Left ventricle myocardium superior (tissue), 1 donor: ENCODE measurements at places on chromosomes 1 and 21. TPM values are rescaled to one million over a fixed set of nuclear protein-coding genes. Genes with fewer than 3 reads are reported as not detected.

Gene PLEKHM2
- 95.2 TPM for total RNA-seq

Gene KIF17
- 3.5 TPM for total RNA-seq

GRCh38 chr1:180560200-180560867 lies 1.6 kb downstream of the OVAAL start:
- DNase-seq = no peak

Gene LCK
- 0.50 TPM for total RNA-seq

Gene NPHS2
- not detected for total RNA-seq

- DNase-seq = no peak
Observed at GRCh38 chr1:233960386-233960785, 55.9 kb downstream of the SLC35F3 start.
